ENCODE measurements at places on chromosomes 13 and 19. TPM values are rescaled to one million over a fixed set of nuclear protein-coding genes. Genes with fewer than 3 reads are reported as not detected.

Gene NFILZ
- not detected for total RNA-seq

GRCh38 chr13:54637366-54637765 is 1608.8 kb downstream of the OLFM4 start:
- DNase-seq = no peak
- no peaks in the 10 kb centered on the region for H3K4me1 ChIP-seq
- no peak overlapping the region for H3K4me3 ChIP-seq
- H3K36me3 ChIP-seq = no peaks in the 10 kb centered on the region

Gene EHD2
- total RNA-seq = 83.4 TPM

- DNase-seq = peak; percentile 75
- H3K27ac ChIP-seq = peak overlapping the region; percentile 76
- H3K4me1 ChIP-seq = peaks cover 9% of the 10 kb centered on the region
- no peaks in the 10 kb centered on the region for H3K36me3 ChIP-seq
- no peaks in the 10 kb centered on the region for H3K27me3 ChIP-seq
- no peak overlapping the region for H3K4me3 ChIP-seq
Measured at GRCh38 chr13:75704927-75705288, 68.8 kb downstream of the LMO7 start.

- H3K36me3 ChIP-seq = peaks cover 61% of the 10 kb centered on the region
- no peak overlapping the region for H3K4me3 ChIP-seq
- H3K27me3 ChIP-seq = no peaks in the 10 kb centered on the region
- no peak for DNase-seq
Measured at GRCh38 chr13:29530901-29531300, 64.6 kb downstream of the SLC7A1 start.

Gene TNFRSF19
- total RNA-seq = 74.6 TPM

DNA sequence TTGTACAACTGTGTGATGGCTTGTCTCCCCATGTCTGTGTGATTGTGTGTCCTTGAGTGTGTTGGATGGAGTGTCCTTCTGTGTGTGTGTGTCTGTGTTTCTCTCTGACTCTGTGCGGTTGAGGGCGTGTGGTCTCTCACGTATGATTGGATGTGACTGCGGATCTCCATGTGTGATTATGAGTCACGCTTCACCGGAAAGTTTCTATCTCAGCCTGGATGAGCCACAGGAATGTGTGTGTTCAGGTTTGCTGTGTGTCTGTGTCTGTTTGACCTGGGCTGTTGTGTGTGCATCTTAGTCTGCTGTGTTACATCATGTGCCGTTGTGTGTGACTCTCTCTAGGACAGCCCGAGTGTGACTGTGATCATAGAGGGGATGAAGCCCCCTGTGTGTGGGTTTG is 15.5 kb upstream of the ZNF835 start:
- no peaks in the 10 kb centered on the region for H3K27me3 ChIP-seq
- H3K27ac ChIP-seq = no peak overlapping the region
- no peak overlapping the region for H3K4me3 ChIP-seq
- H3K36me3 ChIP-seq = no peaks in the 10 kb centered on the region

DNA sequence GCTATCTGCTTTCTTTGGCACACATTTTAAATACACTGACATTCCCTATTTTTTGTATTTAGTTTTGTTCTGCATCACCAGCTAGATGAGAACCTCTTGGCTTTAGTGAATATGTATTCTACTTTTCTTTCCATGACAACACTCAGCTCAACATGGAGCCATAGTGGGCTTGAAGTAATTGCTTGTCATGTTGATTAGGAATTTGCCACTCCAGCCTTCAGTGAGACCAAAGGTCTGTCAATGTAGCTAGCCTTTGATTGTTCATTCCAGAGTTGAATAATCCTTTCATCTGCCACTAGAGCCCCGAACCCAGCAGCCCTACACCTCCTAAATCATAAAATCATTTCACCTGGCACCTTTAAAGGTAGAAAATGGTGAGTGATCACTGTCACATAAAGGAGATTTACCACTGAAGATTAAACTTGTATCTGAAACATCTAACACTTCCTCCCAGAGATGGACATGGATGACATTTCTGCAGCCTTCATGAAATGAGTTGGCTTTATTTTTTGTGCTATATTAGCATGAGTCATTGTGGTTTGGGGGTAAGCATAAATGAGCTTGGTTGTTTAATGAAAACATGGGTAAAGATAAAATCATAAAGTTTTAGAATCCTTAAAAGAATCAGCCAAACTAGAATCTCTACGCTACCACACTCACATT is 29.2 kb upstream of the GARRE1 start:
- no peaks in the 10 kb centered on the region for H3K4me1 ChIP-seq
- H3K27me3 ChIP-seq = no peaks in the 10 kb centered on the region
- no peak overlapping the region for H3K4me3 ChIP-seq
- no peak for DNase-seq
- H3K36me3 ChIP-seq = peaks cover 80% of the 10 kb centered on the region
- no peak overlapping the region for H3K27ac ChIP-seq

Gene ZNF723
- not detected for total RNA-seq

- no peaks in the 10 kb centered on the region for H3K4me1 ChIP-seq
- DNase-seq = no peak
- H3K27me3 ChIP-seq = no peaks in the 10 kb centered on the region
Measured at GRCh38 chr19:34454091-34454490, 25.9 kb downstream of the UBA2 start.

GRCh38 chr13:21537105-21537504 is 66.9 kb downstream of the MICU2 start:
- no peak for DNase-seq
- no peaks in the 10 kb centered on the region for H3K27me3 ChIP-seq
- H3K4me1 ChIP-seq = no peaks in the 10 kb centered on the region
- peaks cover 12% of the 10 kb centered on the region for H3K36me3 ChIP-seq

DNA sequence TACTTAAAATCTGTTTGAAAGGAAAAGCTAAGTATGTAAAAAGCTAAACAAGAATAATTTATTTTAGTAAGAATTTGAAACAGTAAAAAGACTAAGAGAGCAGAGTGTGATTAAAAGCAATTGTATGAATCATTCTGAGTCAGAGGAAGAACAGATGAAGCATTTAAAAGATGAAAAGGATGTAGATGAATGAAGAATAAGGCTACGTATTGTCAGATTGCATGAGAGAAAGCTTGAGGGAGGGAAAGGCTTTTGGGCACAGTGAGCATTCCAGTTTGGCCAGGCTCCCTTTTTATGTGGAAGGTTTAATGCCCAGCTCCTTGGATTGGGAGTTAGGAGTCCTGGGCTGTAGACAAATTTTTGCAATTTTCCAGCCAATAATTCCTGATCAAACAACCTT is 117.7 kb downstream of the FREM2 start:
- H3K27me3 ChIP-seq = no peaks in the 10 kb centered on the region
- no peaks in the 10 kb centered on the region for H3K4me1 ChIP-seq
- H3K36me3 ChIP-seq = no peaks in the 10 kb centered on the region
- no peak overlapping the region for H3K27ac ChIP-seq
- no peak overlapping the region for H3K4me3 ChIP-seq

DNA sequence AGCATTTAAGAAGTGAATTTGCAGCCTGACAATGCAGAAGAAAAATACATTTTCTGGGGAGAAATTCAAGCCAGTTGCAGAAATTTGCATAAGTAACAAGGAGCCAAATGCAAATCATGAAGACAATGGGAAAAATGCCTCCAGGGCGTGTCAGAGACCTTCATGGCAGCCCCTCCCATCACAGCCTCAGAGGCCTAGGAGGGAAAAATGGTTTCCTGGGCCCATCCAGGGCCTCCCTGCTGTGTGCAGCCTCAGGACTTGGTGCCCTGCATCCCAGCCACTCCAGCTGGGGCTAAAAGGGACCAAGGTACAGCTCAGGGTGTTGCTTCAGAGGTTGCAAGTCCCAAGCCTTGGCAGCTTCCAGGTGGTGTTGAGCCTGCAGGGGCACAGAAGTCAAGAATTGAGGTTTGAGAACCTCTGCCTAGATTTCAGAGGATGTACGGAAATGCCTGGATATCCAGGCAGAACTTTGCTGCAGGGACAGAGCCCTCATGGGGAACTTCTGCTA is 16.7 kb upstream of the ITM2B start:
- peaks cover 8% of the 10 kb centered on the region for H3K4me1 ChIP-seq
- DNase-seq = no peak
- H3K36me3 ChIP-seq = no peaks in the 10 kb centered on the region

DNA sequence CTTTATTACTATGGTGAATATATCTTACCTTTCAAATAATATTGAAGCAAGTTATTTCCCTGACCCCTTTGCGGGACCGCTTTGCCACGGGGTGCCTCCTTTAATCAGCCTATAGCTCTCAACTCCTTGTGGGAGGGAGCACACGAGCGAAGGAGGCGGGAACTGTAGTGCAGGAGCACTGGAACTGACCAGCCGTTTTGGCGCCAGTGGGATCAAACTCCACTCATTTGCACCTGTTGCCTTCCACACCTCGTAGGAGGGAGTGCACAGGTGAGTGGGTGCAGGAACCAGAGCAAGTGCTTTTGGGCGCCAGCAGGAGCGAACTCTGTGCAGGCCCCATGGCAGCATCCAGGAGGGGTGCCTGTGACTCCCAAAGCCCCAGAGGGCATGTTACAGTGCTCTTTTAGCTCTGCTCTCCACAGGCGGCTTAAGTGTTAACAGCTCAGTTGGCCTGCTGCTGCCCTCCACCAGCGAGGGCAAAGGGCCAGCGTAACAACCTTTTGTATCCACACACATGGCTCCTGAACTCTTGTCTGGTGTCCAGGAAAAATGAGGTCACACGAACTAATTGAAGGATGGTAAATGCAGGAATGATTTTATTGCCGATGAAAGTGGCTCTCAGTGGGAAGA is 206.9 kb downstream of the GGACT start:
- H3K36me3 ChIP-seq = peaks cover 9% of the 10 kb centered on the region
- H3K4me1 ChIP-seq = no peaks in the 10 kb centered on the region
- H3K27ac ChIP-seq = no peak overlapping the region

DNA sequence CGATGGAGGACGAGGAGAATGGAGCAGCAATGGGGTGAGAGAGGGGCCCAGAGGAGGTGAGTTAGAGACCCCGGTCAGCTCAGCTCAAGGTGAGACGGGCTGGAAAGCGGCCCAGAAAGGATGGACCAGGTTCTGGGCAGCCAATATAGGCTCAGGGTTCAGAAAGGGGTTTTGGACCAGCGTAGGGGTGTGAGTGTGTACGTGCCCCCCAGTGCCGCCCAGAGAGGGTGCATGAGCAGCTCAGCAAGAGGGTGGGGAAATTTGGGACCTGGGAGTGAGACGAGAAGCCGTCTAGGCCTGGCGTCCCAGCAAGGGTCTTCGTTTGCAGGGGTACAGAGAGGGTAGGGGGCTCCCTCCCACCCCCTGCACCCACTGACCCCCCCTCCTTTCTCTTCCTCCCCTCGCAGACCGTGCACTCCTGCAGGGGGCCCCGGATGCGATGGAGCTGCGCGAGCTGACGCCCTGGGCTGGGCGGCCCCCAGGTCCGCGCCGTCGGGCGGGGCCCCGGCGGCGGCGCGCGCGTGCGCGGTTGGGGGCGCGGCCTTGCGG is 12.1 kb downstream of the FUT6 start:
- H3K27me3 ChIP-seq = peaks cover 5% of the 10 kb centered on the region
- H3K36me3 ChIP-seq = no peaks in the 10 kb centered on the region
- DNase-seq = no peak
- H3K4me3 ChIP-seq = peak overlapping the region; percentile 54

DNA sequence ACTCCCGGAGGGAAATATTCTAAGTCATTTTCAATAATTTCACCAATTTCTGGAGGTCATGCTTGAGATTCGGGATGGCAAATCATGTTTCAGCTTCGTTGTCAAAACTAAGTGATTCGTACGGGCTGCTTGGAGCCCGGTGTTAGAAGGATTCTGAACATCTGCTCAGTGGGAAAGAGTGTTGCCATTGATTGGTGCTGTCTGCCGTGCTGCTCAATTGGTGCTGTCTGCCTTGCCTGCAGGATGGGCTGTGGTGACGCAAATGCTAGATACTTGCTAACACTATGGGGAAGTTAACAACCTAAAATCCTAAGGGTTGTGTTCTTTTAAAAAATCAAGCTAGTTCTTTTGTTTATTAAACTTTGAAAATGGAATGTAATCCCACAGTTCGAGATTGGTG is 17.3 kb upstream of the CACNG8 start:
- no peak overlapping the region for H3K27ac ChIP-seq
- H3K4me1 ChIP-seq = no peaks in the 10 kb centered on the region
- H3K27me3 ChIP-seq = peaks cover 61% of the 10 kb centered on the region
- H3K4me3 ChIP-seq = no peak overlapping the region
- no peaks in the 10 kb centered on the region for H3K36me3 ChIP-seq

Gene TEX29
- total RNA-seq = not detected

Gene RNF17
- total RNA-seq = not detected

Gene ZNF93
- total RNA-seq = 12.5 TPM

DNA sequence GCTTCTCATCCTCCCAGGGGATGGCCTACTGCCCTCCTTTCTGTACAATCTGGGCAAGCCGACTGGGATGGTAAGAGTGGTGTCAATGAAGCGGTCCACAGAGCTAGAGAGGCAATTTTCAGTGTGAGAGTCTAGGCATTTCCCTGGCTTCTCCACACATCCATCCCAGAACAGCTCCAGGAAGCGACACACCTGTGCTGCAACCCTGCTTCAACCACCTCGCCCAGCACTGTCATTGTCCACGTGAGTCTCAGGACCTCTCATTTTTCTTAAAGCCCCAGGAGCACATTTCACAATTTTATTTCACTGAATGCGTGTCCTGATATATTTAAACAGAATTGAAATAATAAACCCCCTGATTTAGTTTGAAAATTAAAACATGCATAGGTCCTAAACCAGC is 15.5 kb upstream of the UBL3 start:
- H3K36me3 ChIP-seq = no peaks in the 10 kb centered on the region
- H3K4me1 ChIP-seq = no peaks in the 10 kb centered on the region
- no peak overlapping the region for H3K27ac ChIP-seq
- DNase-seq = no peak

- no peak overlapping the region for H3K4me3 ChIP-seq
- peaks cover 17% of the 10 kb centered on the region for H3K4me1 ChIP-seq
- no peak for DNase-seq
- H3K27me3 ChIP-seq = no peaks in the 10 kb centered on the region
- peaks cover 5% of the 10 kb centered on the region for H3K36me3 ChIP-seq
Measured at GRCh38 chr19:5676105-5676771, 4.1 kb downstream of the MICOS13 start.

All from suprapubic skin (tissue), 4 donors.